ENCODE measurements at places on chromosomes 3 and 15.

DNA sequence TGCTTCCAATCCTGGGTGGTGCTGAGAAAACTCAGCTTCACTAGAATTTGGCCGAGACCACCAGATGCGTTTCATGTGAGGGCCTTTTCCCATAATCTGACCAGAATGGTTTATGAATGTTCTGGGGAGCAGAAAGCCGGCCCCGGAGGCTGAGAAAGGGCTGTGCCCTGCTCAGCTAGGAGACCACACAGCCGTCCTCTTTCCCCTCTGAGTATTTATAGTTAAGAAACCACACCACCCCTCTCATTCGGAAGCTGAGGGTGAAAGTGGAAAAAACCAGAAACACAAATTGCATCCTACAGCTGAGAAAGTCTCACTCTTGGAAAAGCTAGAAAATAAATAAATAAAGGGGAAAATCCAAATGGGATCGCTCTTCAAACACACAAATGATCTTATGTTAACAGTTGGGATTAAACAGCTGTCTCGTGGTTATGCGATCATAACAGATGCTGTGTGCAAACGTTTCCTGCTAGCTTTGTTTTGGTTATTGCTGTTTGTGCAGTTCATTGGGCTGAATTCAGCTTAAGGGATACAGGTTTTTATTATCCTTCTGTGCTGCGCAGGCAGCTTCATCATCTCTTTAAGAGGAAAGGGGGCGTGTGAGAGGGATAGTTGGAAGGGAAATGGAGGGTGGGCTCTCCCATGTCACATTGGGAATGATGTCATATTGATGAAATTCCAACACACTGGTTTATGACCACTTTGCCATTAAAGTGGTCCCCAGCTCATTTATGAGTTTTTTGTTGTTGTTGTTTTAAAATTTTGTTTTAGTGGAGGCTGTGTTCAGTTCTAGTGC is 1026.2 kb upstream of the NR2F2 start:
- DNase-seq = no peak

DNA sequence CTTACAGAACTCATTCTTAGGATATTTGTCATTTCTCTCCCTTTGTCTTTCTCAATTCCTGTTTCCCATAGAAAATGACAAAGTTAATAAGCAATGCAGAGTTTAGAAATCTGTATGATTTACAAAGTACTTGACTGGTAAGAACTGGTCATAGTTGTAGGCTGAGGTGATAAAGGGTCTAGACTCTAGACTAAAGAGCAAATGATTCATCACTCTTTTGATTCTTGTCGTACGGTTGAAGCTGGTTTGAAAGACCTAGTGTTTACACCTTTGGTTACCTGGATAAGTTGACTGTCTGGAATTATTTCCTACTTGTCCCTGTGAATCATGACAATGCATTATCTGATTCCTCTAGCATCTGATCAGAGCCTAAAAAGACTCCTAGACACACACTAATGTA is 58.9 kb upstream of the TP63 start:
- DNase-seq = no peak

GRCh38 chr15:93250209-93250608 is 161.2 kb upstream of the RGMA start:
- no peak for DNase-seq

DNA sequence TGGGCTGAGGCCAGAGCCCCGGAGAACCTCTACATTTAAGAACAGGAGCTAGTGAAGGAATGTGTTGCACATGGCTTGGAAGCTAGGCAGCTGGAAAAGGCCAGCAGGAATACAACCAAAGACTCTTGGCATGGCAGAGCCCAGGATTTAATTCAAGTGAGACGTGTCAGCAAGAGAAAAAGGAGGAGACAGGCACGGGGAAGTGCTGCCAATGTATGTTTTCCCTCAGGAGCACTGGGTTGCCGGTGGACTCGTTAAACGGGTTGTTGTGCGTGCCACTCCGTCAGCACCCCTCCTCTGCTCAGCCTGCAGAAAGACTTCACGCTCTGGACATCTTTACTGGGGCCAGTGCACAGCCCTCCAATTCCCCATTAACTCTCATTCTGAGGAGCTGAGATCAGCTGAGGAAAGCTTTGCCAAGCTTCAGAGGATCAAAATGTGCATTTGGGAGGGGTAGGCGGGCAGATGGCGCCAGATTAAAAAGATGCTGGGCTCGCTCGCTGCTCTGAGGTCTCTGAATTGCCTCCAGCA is 103.7 kb downstream of the PDZRN3 start:
- DNase-seq = no peak

GRCh38 chr15:33086500-33087121 is 107.9 kb downstream of the FMN1 start:
- DNase-seq = peak; percentile 11

- no peak for DNase-seq
Observed at GRCh38 chr3:156643729-156644389, 30.5 kb upstream of the TIPARP start.

- DNase-seq = no peak
Observed at GRCh38 chr15:26392956-26393355, 379.9 kb downstream of the GABRB3 start.

DNA sequence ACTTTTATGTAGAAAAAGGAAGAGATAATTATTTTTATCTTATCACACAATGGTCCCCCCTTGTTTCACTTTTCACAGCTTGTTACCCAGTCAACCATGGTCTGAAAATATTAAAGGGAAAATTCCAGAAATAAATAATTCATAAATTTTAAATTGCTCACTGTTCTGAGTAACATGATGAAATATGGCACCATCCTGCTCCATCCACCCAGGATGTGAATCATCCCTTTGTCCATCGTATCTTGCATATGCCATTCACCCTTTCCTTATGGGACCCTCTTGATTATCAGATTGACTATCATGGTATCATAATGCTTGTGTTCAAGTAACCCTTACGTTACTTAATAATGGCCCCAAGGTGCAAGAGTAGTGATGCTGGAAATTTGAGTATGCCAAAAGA is 43.7 kb downstream of the ANKRD28 start:
- no peak for DNase-seq

DNA sequence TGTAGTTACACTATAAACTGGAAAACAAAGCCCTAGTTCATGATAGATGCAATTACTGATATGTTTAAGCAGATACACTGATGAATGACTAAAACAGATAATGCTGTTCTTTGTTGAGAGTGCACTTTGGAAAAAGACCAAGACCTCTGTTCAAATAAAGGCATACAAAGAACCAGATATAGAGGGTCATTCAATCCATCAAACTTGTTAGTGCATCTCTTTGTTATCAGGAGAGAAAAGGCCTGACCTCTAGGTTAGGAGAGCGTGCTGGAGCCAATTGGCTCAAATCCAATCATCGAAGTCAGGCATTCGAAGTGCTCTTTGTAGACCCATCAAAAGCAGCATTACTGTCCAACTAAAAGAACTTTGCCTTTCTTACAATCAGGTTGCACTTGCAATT is 124.2 kb downstream of the TFG start:
- no peak for DNase-seq

GRCh38 chr15:101009176-101009575 is 90.0 kb downstream of the LRRK1 start:
- no peak for DNase-seq

DNA sequence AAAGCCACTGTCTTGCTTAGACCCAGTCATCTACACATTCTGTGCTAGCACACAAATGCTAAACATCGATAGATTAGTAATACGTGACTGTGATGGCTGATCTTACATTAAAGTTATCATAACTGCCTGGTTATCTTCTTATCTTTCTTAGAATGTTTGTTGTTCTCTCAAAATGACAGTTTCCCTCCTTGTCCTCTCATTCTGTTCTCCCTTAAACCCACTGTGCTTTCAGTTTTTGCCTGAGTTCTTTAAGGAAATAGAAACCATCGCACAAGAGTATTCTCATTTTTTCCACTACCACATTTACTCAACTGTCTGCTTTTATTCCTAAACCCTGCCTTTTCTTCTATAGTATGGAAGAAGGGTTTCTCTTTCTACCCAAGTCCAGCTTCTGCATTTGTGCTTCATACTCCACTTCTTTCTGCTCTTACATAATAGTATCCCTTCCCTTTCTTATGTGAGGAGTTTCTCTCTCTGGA is 17.1 kb downstream of the STX19 start:
- DNase-seq = no peak

GRCh38 chr3:104805042-104805441 is 561.7 kb upstream of the ALCAM start:
- peak; percentile 85 for DNase-seq

DNA sequence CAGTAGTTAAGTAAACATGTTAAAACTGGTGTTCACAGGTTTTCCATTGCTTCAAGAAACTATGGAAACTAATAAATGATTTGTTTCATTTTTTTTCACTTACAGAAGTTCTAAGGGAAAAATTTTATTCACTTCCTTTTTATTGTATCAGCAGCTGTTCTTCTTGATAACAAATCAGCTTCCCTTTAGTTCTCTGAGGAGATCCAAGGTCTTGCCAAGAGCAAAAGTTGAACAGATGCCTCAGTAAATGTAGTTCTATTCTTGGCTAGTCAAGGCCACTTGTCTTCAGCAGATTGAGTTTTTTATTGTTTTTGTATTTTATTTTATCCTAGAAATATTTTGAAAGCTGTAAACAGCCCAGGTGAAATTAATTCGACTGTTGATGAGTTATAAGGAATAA is 41.8 kb downstream of the KCNH8 start:
- DNase-seq = no peak

DNA sequence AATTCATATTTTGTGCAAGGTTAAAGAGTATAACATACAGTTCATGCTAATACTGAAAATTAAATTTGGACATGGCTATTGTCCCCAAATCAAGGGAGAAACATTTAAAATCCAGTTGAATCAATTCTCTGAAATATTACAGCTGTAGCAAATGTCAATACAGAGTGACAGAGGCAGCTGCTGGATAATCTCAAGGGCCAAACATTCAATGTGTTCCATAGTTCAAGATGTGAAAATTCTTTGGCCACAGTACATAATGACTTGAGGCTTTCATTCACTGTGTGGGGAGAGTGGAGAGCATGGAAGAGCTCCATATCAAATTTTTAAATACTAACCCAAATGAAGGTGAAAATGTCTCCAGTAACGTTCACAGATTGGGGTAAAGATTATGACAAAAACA is 1192.8 kb upstream of the CADM2 start:
- no peak for DNase-seq

DNA sequence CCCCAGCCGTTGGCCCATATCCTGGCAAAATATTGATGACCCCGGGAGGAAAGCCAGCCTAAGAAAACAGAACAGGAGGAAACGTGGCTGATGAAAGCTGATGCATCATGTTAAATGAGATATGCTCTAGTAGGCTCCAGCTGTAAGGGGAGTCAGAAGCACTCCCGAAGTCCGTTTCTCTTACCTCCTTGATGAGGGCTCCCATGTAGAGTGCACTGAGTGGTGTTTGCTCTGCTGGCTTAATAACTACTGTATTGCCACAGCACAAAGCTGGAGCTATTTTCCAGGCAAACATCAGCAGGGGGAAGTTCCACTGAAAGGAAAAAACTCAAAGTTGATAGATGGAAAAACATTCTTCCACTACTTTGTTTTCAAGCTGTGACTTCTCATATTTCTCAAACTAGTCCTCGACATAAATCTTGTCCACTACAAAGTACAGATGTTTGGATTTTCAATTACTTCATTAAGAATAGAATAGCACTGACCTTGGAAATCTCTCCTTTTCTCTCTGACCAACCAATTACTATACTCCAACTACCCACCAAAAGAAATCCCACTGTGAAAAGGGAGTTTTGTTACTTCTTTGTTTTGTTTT is 72.7 kb downstream of the ALDH1A2 start:
- DNase-seq = no peak

DNA sequence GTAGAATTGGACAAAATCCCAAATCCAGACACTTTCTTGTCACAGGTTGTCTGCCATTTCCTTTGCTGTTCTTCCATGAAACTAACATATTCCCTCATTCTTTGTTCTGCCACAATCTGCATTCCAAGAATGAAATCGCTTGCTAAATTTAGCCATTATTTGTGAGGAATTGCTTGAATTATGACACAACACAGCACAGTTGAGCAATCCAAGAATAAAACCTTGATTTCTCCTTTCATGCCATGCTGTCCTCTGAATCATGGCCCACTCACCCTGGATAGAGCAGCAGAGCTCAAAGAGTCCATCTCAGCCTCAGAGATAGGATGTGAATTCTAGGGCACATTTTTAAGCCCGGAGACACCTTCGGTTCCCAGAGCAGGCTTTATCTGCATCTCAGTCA is 35.2 kb upstream of the GREM1 start:
- DNase-seq = no peak

GRCh38 chr3:110533089-110533488 is 538.5 kb upstream of the NECTIN3 start:
- no peak for DNase-seq

GRCh38 chr15:77032647-77033416 is 37.9 kb downstream of the PSTPIP1 start:
- no peak for DNase-seq

GRCh38 chr3:26145769-26146168 is 355.9 kb downstream of the OXSM start:
- DNase-seq = no peak

GRCh38 chr3:48369693-48370332 is 2.2 kb upstream of the FBXW12 start:
- DNase-seq = no peak

GRCh38 chr3:153232851-153233271 is 70.8 kb downstream of the RAP2B start:
- no peak for DNase-seq

GRCh38 chr15:43187544-43188155 is 2.4 kb downstream of the CCNDBP1 start:
- DNase-seq = no peak
